Liver (tissue), 10 donors: ENCODE measurements at places on chromosomes 7 and 10. TPM values are rescaled to one million over a fixed set of nuclear protein-coding genes. Genes with fewer than 3 reads are reported as not detected.

GRCh38 chr7:110646804-110647203 lies 444.1 kb upstream of the LRRN3 start:
- H3K27me3 ChIP-seq, result no peaks in the 10 kb centered on the region
- no peak for DNase-seq
- H3K27ac ChIP-seq, result no peak overlapping the region

- H3K36me3 ChIP-seq, result no peaks in the 10 kb centered on the region
- no peaks in the 10 kb centered on the region for H3K4me1 ChIP-seq
- no peak for DNase-seq
- H3K27me3 ChIP-seq, result no peaks in the 10 kb centered on the region
- H3K27ac ChIP-seq, result no peak overlapping the region
Measured at GRCh38 chr10:154348-154747, 19.1 kb downstream of the ZMYND11 start.

Gene NOD1
- total RNA-seq, result 2.1 TPM

DNA sequence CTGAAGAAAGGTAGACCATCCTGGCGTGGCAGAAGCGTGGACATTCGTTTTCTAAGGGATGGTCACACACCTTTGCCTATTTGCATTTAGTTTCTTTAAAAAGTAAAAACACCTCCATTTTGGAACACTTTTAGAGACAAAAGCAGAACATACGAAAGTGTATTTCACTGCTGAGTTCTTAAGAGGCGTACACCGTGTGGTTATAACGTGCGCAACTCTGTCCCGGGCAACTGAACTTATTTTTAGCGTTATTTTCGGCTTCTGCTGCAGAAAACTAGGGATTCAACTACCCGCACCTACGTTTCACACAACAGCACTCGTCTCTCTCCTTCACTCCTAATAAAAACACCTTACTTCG lies 557 bp upstream of the LSM8 start:
- DNase-seq, result peak; percentile 36
- H3K27ac ChIP-seq, result peak overlapping the region; percentile 62
- H3K36me3 ChIP-seq, result no peaks in the 10 kb centered on the region
- peaks cover 10% of the 10 kb centered on the region for H3K4me1 ChIP-seq

GRCh38 chr10:24935504-24936292 lies 16.7 kb downstream of the PRTFDC1 start:
- H3K27me3 ChIP-seq, result no peaks in the 10 kb centered on the region
- no peak overlapping the region for H3K27ac ChIP-seq
- H3K36me3 ChIP-seq, result no peaks in the 10 kb centered on the region
- H3K4me1 ChIP-seq, result no peaks in the 10 kb centered on the region
- DNase-seq, result no peak

Gene CALML3
- not detected for total RNA-seq

DNA sequence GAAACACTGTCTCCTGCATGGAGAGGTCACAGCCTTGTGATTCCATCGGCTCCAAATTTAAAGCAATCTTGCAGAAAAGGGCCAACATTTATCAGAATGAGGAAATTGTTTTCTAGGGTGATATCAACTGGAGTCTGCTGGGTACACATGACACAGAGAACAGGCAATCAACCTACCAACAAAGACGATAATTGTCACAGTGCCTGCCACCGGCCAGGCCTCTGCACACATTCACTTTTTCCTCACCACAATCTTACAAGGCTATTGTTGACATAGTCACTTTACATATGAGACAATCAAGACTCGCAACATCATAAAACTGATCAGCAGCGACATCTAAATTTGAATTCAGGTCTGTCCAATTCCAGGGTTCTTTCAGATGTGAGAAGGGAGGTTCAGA lies 189.4 kb downstream of the KCNMA1 start:
- H3K27ac ChIP-seq, result no peak overlapping the region
- DNase-seq, result no peak
- no peaks in the 10 kb centered on the region for H3K36me3 ChIP-seq

Gene TMEM236
- total RNA-seq, result 0.17 TPM

DNA sequence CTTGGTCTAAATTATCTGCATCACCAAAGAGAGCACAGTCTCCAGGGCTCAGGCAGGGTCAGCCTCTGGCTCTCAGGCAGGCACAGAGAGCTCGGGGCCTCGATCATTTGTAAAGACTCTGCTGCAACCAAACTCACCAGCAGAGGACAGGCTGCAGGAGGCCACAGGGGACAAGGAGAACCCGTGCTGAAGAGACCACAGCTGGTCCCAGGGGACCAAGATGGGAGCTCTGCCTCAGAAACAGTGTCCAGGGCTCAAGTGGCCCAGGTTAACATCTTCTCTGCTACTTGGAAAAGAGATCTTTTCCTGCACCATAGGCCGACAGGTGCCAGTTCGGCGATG lies 543.2 kb downstream of the PTPRN2 start:
- no peak overlapping the region for H3K27ac ChIP-seq
- no peak overlapping the region for H3K4me3 ChIP-seq
- no peak for DNase-seq

DNA sequence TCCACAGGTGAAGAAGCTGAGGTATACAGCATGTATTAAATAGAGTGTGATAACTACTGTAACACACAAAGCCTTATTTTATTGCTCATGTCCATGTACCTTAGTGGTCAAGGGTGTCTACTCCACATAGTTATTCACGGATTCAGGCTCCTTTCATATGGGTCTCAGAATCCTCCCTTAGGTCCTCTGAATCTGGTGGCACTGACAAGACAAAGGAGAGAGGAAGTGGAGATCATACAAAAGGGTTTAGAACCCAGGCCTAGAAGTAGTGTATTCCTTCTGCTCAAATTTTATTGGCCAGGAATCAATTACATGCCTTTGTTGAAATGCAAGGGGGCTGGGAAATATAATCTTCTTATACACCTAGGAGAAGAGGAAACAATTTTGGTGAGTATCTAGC lies 164.6 kb downstream of the PTEN start:
- H3K27ac ChIP-seq, result no peak overlapping the region
- no peaks in the 10 kb centered on the region for H3K36me3 ChIP-seq
- peaks cover 6% of the 10 kb centered on the region for H3K4me1 ChIP-seq
- no peaks in the 10 kb centered on the region for H3K27me3 ChIP-seq

GRCh38 chr7:144378651-144379050 lies 23.4 kb downstream of the ARHGEF5 start:
- no peaks in the 10 kb centered on the region for H3K4me1 ChIP-seq
- peaks cover 27% of the 10 kb centered on the region for H3K36me3 ChIP-seq
- H3K27me3 ChIP-seq, result no peaks in the 10 kb centered on the region
- H3K4me3 ChIP-seq, result no peak overlapping the region
- no peak overlapping the region for H3K27ac ChIP-seq
- DNase-seq, result no peak

DNA sequence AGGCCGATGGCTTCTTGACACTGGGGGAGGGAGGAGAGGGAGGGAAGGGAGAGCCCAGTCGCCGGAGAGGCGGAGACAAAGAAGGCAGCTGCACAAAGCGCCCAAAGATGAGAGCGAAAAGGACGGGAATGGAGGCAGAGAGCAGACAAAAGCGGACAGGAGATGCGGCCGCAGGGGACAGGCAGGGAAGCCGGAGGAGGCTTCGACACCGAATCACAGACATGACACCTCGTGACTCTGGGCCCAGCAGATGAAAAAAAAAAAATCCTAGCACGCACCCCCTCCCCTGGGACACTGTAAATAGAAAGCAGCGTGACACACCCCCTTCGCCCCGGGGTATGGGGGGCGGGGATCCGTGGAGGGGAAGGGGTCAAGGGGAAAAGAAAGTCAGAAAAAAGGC lies 976 bp downstream of the NAT16 start:
- no peak for DNase-seq
- H3K27ac ChIP-seq, result no peak overlapping the region
- H3K27me3 ChIP-seq, result no peaks in the 10 kb centered on the region
- no peaks in the 10 kb centered on the region for H3K36me3 ChIP-seq
- H3K4me1 ChIP-seq, result peaks cover 3% of the 10 kb centered on the region

DNA sequence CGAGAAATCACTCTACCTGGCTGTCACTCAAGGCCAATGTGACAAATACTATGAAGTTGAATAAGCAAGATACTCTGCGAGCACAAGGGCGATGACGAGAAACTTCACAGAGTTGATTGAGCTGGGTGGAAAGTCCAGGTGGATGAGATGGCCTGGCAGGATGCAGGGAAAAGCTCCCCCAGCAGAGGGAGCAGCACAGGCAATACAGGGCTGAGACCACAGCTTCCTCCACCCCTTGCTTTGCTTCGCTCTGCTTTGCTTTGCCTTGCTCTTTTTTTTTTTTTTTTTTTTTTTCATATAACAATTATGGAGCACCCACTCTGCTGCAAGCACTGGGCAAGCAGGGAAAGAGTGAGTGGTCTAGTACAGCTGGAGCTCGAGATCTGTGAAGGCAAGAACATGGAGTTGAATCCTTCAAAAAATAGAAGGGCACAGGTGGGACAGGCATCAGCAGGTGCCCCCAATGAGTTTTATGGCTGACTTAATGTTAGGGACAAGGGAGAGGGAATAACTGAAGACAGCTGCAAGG lies 88.3 kb downstream of the CABCOCO1 start:
- no peaks in the 10 kb centered on the region for H3K36me3 ChIP-seq
- H3K4me1 ChIP-seq, result no peaks in the 10 kb centered on the region
- DNase-seq, result peak; percentile 71
- no peak overlapping the region for H3K27ac ChIP-seq
- no peaks in the 10 kb centered on the region for H3K27me3 ChIP-seq
- H3K4me3 ChIP-seq, result no peak overlapping the region

DNA sequence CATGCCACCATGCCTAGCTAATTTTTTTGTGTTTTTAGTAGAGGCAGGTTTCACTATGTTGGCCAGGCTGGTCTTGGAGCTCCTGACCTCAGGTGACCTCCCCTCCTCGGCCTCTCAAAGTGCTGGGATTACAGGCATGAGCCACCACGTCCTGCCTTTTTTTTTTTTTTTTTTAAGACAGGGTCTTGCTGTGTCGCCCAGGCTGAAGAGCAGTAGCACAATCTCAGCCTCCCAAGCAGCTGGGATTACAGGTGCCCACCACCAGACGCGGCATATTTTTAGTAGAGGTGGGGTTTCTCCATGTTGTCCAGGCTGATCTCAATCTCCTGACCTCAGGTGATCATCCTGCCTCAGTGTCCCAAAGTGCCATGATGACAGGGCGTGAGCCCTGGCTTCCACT lies 14.4 kb upstream of the SRPK2 start:
- no peak overlapping the region for H3K27ac ChIP-seq
- no peaks in the 10 kb centered on the region for H3K36me3 ChIP-seq
- H3K4me1 ChIP-seq, result no peaks in the 10 kb centered on the region
- no peak overlapping the region for H3K4me3 ChIP-seq
- no peak for DNase-seq
- no peaks in the 10 kb centered on the region for H3K27me3 ChIP-seq

DNA sequence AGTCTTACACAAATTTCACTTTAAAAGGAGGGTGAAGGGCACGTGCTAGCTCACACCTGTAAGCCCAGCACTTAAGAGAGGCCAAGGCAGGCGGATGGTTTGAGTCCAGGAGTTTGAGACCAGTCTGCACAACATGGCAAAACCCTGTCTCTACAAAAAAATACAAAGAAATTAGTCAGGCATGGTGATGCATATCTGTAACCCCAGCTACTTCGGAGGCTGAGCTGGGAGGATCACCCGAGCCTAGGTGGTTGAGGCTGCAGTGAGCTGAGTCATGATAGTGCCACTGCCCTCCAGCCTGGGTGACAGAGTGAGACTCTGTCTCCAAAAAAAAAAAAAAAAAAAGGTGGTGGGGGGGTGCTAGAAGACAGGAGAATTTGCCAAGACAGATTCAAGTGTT lies 237.3 kb upstream of the KLF14 start:
- DNase-seq, result no peak
- H3K27me3 ChIP-seq, result no peaks in the 10 kb centered on the region
- no peak overlapping the region for H3K27ac ChIP-seq
- H3K4me3 ChIP-seq, result no peak overlapping the region
- H3K36me3 ChIP-seq, result peaks cover 1% of the 10 kb centered on the region
- peaks cover 3% of the 10 kb centered on the region for H3K4me1 ChIP-seq
